CD8-positive, alpha-beta memory T cell (primary cell): ENCODE measurements at places on chromosomes 7 and 10. TPM values are rescaled to one million over a fixed set of nuclear protein-coding genes. Genes with fewer than 3 reads are reported as not detected.

- DNase-seq, result no peak
- no peak overlapping the region for H3K4me3 ChIP-seq
- H3K27ac ChIP-seq, result no peak overlapping the region
- H3K27me3 ChIP-seq, result no peaks in the 10 kb centered on the region
- no peaks in the 10 kb centered on the region for H3K36me3 ChIP-seq
- no peaks in the 10 kb centered on the region for H3K4me1 ChIP-seq
Observed at GRCh38 chr10:62831346-62831745, 15.2 kb upstream of the EGR2 start.

- DNase-seq, result no peak
- no peak overlapping the region for H3K27ac ChIP-seq
- no peaks in the 10 kb centered on the region for H3K4me1 ChIP-seq
- no peaks in the 10 kb centered on the region for H3K36me3 ChIP-seq
Observed at GRCh38 chr10:122689146-122689820, 10.4 kb downstream of the C10orf120 start.

Gene MICALL2
- total RNA-seq, result 2.3 TPM

Gene THAP5
- total RNA-seq, result 36.8 TPM

GRCh38 chr10:132700156-132701098 is 85.5 kb downstream of the NKX6-2 start:
- no peak overlapping the region for H3K4me3 ChIP-seq

Gene FBXL13
- total RNA-seq, result 0.66 TPM

- H3K27me3 ChIP-seq, result no peaks in the 10 kb centered on the region
- no peak overlapping the region for H3K27ac ChIP-seq
- H3K4me1 ChIP-seq, result no peaks in the 10 kb centered on the region
- no peak for DNase-seq
Observed at GRCh38 chr7:93980744-93981479, 23.2 kb downstream of the BET1 start.

DNA sequence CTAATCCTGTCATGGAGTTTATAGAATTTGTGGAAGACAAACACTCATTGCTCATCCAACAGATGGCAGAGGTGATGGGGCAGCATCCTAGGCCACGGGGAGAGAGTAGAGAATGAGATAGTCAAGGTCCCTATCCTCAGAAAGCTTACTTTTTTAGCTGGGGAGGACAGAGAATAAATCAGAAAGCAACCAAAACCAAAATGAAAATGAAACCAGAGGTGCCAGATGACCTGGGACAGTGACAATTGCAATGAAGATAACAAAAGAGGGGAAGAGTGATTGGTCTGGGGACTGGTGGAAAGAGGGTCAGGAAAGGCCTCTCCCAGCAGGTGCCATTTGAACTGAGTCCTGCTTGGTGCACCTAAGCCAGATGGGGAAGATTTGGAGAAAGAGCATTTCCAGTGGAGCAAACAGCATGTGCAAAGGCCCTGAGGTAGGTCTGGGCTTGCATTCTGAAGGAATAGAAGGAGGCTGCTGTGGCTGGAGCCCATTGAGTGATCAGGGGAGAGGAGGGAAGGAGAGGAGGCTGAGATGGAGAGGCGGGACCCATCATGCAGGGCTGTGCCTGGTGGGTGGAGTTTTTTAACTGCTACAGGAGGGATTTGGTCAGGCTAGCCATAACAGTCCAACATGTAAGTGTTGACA is 164.1 kb downstream of the RPS24 start:
- H3K4me1 ChIP-seq, result no peaks in the 10 kb centered on the region
- H3K4me3 ChIP-seq, result no peak overlapping the region
- H3K36me3 ChIP-seq, result no peaks in the 10 kb centered on the region
- no peaks in the 10 kb centered on the region for H3K27me3 ChIP-seq
- no peak overlapping the region for H3K27ac ChIP-seq

DNA sequence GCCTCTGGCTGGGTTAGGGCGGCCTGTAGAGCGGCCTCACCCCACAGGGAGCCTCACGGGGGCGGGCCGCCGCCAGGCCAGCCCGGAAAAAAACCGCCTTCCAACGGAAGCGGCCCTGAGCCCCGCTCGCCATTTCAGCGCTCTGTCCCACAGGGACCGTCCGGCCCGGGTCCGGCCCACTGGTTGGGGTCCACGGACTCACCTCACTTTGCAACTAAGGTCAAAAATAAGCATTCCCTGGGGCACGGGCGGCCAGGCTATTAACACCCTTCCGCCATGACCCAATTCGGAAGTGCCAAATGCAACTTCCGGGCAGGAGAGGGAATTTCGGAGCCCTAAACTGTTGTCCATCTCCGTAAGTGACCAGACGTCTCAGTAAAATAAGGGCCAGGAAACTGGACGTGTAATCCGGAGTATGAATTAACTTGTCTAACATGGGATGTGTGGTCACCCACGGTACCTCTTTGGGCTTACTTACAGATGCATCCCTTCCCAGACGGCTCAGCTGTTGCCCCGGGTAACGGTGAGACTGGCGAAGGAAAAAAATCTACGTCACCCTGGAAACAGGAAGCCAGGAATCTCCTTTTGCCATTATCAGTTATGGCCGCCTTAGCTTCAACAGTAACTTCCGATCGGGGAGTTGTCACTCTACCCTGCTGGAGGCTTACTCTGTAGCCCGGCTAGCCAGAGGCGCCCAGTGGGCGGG is at the start of gene BBIP1:
TSS of gene BBIP1 (minus strand) at position 538 of the 706 bp plus-strand sequence. CDS start 1,023 bp downstream, outside the sequence.
- H3K27ac ChIP-seq, result peak within 1 kb of the TSS; percentile 96
- H3K4me3 ChIP-seq, result peak within 1 kb of the TSS; percentile 82
- H3K27me3 ChIP-seq, result no peaks in the 10 kb centered on the region
- peaks cover 10% of the 10 kb centered on the region for H3K4me1 ChIP-seq
- peak; percentile 98 for DNase-seq

Gene LCOR
- 26.1 TPM for total RNA-seq
